ENCODE measurements at places on chromosomes 3 and 15. TPM values are rescaled to one million over a fixed set of nuclear protein-coding genes. Genes with fewer than 3 reads are reported as not detected.
A peak's percentile ranks its signal among the peaks of the same experiment; 100 is the strongest.

DNA sequence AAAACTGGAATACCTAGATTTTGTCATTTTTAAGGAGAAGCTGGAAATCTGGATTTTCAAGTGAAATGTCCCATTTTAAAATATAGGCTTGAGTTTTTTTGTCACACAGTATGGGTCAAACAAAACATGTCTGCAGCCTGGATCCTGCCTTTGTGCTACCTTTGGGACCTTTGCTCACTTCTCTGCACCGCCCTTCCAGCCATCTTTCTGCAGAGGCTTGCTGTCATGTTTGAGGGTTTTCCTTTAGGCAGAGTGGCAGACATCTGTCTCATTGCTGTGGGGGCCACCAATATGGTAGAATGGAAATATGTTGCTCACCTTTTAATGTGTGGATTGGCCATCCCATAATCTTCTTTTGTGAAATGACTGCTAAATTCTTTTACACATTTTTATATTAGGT, 136.3 kb downstream of the EEFSEC start:
- DNase-seq: no peak

- DNase-seq: no peak
Measured at GRCh38 chr3:13785351-13785750, 94.5 kb downstream of the WNT7A start.

GRCh38 chr3:182729903-182730674, 63.2 kb upstream of the ATP11B start:
- DNase-seq: no peak

- DNase-seq: no peak
Measured at GRCh38 chr3:13266005-13266404, 154.1 kb downstream of the NUP210 start.

- DNase-seq: peak; percentile 60
Measured at GRCh38 chr15:48395521-48396011, 64.3 kb downstream of the DUT start.

DNA sequence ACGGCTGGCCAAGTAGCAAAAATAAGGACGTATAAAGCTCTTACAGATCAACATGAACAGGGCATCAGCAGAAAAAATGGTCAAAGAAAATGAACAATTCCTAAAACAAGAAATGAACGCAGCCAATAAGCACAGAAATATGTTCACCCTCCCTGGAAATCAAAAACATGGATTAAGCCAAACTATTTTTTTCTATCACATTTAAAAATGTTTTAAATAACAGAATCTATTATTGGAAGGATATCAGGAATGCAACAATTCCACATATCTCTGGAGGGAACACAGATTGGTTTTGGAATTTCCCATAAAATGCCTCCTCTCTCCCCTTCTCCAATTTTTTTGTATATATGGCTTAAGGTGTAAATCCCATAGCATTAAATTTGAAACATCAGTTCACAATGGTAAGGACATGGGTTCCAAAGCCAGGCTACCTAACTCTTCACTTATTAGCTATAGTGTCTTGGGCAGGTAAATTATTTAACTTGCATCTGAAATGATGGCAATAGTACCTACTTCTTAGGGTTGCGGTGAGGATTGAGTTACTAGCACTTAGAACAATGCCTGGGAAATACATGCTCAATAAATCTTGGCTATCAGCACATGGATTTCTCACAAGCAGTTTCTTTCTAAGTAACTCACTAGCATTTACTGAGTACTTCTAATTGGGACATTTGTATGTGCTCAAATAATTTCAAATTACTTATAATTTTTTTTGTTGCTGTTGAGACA, 10.1 kb downstream of the UACA start:
- DNase-seq: no peak

GRCh38 chr3:175381685-175382084, 522.6 kb downstream of the NAALADL2 start:
- DNase-seq: no peak

DNA sequence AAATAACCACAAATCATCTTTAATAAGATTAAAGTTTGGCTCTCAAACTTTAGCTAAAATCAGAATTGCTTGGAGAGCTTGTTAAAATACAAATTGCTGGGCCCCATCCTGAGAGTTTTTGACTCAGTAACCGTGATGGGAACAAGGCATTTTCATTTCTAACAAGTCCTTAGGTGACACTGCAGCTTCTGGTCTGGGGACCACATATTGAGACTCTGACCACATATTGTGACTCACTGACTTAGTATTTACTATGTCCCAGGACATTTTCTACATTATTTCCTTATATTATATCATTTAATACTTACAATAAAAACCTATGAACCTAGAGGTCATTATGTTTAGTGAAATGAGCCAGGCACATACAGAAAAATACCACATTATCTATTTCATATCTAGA, 164.5 kb downstream of the ZMAT3 start:
- no peak for DNase-seq

- peak; percentile 39 for DNase-seq
Measured at GRCh38 chr3:14031271-14031670, 93.4 kb downstream of the CHCHD4 start.

DNA sequence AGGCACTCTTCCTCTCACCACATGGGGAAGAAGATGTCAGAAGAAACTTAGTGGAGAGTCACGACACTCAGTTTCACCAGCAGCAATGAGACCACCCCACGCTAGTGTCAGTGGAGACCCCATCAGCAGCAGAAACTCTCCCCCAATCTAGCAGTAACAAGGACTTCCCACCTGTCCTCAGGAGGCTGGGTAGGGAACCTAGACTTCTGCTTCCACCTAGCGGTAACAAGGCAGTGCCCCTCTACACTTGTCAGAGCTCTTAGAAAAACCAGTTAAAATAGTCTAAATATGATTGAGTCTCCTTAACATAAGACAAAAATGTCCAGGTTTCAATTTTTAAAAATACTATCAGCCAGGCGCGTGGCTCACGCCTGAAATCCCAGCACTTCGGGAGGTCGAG, 57.3 kb downstream of the TRAT1 start:
- DNase-seq: no peak

GRCh38 chr3:119395923-119396358, 67.5 kb downstream of the TMEM39A start:
- DNase-seq: no peak

Gene GOLGA8A
- 32.6 TPM for total RNA-seq

Gene B3GALNT1
- 7.4 TPM for total RNA-seq

Gene TFG
- 68.2 TPM for total RNA-seq

Gene ZDHHC19
- total RNA-seq: not detected

Gene SPINK8
- not detected for total RNA-seq

Gene A4GNT
- not detected for total RNA-seq

Gene SLC51B
- total RNA-seq: not detected
